ENCODE measurements at places on chromosomes 3 and 15.

- no peak for DNase-seq
Observed at GRCh38 chr15:66672867-66673266, 29.2 kb upstream of the SMAD6 start.

DNA sequence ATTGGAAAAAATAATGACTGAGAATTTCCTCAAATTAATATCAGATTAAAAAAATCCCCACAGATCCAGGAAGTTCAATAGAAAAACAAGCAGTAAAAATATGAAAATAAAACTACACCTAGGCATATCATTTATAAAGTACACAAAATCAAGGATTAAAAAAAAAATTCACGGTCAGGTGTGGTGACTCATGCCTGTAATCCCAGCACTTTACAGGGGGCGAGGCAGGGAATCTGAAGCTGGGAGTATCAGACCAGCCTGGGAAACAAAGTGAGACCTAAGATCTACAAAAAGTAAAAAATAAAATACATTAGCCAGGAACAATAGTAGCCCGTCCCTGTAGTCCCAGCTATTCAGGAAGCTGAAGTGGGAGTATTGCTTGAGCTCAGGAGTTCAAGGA is 778.3 kb upstream of the ALCAM start:
- DNase-seq, result no peak

GRCh38 chr3:69740103-69741021 is 1.1 kb downstream of the MITF start:
- DNase-seq, result no peak

DNA sequence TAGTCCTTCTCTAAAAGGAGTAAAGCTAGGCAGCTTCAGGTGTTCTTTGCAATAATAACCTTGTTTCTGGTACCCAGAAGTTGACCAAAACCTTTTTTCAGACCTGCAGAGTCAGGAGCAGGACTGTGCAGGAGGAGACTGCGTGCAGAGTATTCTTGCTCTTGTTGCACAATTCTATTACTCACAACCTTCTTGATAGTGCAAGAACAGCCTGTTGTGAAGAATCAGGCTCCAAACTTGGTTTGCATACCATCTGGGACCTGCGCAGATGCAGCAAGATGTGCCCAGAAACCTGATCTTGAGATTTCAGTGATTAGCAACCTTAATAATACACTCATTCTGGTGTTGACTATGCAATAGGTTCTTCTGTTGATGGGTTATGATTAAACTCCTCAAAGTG is 111.9 kb downstream of the ATG7 start:
- DNase-seq, result no peak

- no peak for DNase-seq
Observed at GRCh38 chr3:35529337-35529736, 110.0 kb upstream of the ARPP21 start.

DNA sequence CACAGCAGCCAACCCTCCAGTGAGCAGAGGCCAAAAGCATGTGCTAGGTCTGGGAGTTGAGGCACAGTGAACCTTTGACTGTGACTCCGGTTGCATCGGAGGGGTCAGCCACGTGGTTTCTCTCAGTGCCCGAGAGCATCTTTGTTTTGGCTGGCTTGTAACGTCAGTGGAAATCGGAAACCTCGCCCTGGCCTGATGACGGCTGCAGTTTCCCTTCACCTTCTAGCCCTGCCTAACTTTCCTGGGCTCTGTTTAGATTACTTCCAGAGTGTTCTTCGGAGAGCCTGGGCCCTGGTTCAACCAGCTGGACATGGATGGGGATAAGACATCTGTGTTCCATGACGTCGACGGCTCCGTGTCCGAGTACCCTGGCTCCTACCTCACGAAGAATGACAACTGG is 56.6 kb downstream of the MESD start:
- no peak for DNase-seq

DNA sequence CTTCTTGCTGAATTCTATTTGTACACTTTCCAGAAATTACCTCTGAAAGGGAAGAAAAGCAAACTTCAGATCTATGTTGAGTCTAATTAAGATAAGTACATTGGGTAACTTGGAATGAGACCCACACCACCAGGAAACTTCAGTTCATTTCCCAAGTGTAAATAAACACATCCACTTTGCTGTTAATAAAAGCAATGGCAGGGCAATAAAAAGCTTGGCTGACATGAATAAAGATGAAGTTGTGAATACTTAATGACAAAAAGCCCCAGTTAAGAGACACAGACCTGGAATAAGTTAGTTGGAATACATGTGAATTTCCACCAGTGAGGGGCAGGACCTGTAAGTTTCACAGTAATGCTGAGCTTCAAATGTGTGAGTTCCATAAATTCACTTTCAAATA is 83.3 kb downstream of the MEX3B start:
- no peak for DNase-seq

GRCh38 chr3:170397685-170398084 is 21.0 kb upstream of the CLDN11 start:
- DNase-seq, result no peak

DNA sequence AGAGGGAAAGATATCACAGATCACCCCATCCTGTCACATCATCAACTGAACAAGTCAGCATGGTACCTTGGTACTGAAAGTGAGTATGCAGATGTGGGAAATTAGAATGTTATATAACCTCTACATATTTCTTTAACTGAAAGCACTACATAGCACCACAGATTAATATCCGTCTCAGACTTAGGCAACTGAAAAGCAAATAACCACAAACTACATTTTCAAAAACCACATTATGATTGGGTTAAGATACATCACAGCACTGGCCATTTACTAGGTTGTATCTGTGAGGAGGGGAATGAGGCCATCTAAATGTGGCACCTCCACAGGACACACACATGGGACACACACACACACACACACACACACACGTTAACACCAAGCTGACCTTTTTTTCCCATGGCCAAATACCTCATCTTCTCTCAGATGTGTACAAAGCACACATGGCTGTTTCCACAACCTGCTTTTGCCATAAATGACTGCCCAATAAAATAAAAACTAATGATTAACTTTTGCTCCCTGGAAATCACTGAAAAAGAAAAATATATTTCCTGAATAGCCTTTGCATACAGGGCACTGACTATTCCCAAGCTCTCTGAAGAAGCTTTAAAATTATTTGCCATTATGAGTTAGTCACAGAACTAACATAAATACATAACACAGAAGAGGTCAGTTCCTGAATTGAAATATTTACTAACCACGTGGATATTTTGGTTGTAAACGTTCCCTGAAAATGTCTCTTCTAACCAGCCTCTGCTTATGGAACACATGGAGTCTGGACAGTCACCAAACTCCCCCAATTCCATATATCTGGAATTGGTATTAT is 60.1 kb downstream of the SUMF1 start:
- no peak for DNase-seq

DNA sequence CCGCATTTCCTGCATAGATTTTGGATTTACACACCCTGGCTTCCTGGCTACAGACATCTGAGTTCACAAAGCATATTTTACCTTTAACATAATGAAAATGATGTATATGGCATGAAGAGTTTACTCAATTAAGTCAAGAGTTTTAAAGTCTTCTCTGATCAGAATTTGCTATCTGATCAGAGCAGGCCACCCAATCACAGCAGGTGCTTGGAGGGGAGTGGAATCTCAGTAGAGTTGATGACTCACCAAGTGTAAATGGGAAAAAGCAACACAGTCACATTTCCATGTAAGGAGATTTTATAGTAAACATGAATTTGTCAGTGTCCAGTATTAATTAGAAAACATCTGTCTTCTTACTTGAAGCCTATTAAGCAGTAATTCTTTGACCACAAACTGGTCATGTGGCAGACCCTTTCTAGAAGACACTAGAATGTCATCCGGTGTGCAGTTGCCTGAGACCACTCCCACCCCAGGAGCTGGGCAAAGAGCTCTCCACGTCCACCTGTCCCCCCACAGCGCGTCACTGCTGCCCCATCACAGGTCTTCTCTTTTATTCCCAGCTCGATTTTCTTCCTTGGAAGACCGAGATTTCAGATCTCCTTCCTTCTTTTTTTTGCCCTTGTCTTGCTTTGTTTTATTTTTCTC is 10.8 kb downstream of the MESD start:
- no peak for DNase-seq

DNA sequence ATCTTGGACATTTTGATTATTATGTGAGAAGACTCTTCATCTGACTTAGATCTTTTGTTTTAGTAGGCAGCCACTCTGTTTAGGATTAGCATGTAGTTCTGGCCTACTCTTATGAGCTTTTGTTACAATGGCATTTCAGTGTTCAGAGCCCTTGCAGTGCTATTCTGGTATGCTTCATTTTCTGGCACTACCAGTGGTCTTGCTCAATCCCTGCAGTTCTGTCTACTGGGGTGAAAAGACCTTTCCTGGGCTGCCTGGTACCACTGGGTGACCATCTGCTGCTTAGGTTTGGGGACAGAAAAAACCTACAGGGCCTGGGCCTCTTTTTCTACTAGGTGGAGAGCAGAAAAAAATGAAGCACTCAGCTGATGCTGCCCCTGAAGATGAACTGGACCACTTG is 42.5 kb downstream of the IL16 start:
- no peak for DNase-seq

GRCh38 chr3:155190691-155191090 is 102.8 kb downstream of the STRIT1 start:
- no peak for DNase-seq

DNA sequence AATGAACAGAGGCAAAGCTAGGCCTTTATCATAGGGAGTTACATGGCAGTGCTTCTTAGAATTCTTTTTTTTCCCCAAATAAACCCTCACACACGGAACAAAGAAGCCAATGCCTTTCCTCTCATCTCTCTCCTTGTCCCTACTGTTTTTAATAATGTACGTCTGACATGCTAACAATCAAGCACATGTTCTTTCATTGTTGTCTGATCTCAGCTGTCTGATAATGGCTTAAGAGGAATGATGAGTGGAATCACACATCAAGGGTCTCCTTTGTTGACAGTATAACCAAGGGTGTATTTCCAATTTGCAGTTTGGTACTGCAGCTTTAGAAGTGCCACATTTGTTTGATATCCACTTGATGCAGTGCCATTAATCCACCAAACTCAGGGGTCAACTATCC is 34.8 kb upstream of the EPHA3 start:
- DNase-seq, result no peak

DNA sequence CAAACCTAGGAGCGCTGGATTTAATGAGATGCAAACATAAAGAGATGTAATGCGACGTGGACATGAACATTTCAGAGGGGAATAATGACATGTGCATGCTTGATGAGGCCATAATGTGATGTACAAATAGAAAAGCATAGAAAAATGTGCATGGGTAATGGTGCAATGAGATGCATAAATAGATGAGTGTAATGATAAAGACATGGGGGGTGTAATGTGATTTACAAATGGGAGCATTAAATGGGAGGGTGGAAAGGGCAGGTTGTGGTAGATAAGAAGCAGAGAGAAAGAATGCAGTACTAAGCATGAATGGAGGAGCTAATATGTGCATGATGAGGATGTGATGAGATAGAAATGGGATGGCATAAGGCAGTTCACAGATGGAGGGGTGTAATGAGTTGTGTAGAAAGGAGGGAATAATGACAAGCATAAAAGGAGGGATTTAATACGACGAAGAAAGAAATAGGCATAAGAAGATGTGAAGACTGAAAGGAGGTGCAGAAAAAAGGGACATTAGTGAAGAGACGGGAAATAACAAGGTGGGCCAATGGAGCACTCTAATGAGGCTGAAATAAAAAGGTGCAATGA is 137.5 kb upstream of the CCNL1 start:
- DNase-seq, result no peak

- DNase-seq, result no peak
Observed at GRCh38 chr3:32961189-32961715, 9.8 kb downstream of the CCR4 start.

DNA sequence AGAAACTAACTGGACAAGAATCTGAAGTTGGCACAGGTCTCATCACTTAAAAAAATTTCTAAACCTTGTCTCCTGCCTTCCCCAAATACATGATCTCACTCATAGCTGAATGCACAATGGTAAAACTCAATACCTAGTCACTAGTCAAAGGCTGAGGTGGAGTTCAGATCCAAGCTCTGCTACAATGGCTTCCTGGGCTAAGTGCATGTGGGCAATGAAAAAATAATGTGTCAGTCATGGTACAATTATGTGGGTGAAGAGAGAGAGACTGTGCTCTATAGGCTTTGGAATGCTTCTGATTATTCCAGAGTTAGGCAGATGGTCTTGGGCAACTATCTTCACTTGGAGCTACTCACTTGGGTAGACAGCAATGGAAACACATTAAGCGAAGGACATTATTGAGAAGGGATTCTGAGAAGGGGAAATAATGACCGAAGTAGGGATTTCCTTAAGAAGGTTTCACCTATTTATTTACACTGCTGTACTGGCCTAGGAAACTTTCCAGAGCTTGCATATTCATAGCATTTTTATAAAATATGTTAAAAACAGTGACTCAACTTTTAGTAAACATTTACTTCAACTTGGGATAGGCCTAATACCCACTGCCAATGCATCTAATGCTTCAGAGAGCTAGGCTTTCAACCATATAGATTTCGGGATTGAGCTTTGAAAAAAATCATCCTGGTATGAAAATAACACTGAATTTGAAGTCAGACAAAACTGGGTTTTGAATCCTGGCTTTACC is 58.7 kb upstream of the PLXND1 start:
- DNase-seq, result no peak

DNA sequence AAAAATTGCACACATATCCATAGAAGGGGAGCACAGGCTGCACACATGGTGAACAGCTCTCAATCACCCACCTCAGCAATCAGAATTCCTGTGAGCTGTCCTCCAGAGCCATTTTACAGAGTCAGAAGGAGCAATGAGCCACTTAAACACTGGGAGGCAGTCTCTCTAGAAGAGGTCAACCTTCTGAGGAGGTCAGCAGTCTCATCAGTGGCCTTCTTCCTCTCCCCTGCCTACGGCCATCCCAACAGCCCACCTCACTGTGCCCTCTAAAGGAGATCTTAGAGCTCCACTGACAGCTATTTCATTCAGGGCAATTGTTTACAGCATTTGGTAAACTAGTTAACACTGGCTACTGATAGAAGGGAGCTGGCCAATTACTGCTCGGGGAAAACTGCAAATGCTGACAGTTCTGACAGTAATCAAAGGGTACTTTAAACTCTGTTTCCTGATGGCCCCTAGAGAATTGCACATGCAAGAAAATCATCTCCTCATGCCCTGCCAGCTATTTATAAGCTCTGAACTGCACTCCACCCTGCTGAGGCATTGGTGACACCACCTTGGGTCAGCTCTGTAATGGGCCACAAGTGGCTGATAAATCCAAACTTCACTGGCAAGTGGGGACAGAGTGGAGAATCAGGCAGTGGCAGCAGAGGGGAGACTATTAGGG is 42.1 kb upstream of the TSPAN3 start:
- no peak for DNase-seq

DNA sequence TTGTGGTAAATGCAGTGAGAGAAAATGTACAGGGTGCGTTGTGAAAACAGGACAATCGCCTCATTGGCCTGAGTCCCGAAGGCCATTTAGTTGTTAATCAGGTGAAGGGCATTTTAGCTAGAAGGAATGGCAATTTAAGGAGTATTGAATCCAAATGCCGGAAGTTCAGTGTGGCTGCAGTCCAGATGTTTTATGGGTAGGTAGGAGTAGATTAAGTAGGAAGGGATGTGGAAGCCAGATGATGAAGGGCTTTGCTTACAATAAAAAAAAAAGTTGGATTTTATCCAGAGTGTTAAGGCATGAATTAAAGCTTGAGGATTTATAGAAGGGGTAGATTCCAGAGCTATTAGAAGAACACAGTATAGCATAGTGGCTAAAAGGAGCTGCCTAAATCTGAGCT is 572.7 kb downstream of the NLGN1 start:
- DNase-seq, result no peak

All from memory B cell (primary cell).